Fibroblast of skin of left biceps (primary cell): ENCODE measurements at places on chromosomes 3 and 15.

- no peak for DNase-seq
Observed at GRCh38 chr15:70702584-70702983, 60.8 kb downstream of the UACA start.

DNA sequence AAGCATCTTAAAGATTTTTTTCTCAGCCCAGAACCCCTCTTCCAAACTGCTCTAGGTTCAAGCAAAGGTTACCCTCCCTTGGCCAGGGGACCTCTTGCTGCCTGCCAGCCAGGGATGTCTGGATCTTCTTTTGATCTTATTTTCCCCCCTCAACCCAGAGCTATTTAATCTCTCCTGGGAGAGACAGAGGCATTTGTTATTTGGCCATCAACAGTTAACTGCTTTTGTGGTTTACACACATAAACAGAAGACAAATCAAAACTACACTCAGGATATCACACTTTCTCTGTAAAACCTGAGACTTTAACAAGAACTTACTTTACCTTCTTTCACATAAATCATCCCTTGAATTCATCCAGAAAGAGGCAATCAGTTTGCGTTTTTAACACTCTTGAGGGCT lies 272.5 kb downstream of the THSD4 start:
- no peak for DNase-seq

DNA sequence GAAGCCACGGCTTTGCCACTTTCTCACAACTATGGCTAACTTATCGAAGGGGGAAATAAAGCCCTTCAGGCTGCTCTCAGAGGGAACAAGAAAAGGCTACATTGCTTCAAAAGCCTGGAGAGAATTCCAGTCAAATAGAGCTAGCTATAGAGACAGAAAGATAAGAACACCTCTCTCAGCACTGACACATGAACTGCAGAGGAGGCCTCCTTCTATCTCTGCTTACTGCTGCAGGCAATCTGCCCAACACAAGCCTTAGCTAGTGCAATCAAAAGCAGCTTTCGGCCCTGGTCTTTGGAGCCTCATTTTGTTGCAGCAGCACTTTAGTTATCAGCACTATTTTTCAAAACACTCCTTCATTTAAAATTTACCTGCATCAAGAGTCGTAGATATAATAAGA lies 118.4 kb upstream of the ROBO1 start:
- no peak for DNase-seq

DNA sequence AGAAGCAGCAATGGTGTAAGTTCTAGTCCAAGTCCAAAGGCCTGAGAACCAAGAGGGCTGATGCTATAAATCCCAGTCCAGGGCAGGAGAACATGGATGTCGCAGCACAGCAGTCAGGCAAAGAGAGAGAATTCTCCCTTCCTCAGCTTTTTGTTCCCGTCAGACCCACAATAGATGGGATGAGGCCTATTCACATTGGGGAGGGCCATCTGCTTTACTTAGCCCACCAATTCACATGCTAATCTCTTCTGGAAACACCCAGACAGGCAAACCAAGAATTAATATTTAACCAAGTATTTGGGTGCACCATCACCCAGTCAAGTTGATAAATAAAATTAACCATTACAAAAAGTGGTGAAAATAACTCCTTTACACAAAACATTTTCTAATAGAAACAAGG lies 511.7 kb upstream of the UBE2E2 start:
- DNase-seq: no peak

DNA sequence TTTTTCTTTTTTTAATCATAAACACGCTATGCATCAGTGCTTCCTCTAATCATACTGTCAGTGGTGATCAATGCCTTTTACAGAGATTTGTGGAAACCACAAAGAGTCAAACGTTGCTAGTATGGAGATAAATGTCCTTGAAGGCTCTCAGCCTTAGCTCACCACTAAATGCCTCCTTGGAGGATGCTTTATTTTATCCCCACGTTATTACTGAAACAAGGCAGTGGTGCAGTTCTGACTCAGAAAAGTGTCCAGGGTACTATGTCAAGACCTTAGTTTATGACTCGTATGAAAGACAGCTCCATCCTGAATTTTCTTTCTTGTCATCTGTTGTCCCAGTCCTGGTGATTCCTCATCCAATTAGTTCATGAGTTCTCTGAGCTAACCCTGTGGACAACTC lies 1146.7 kb downstream of the IGSF11 start:
- peak; percentile 26 for DNase-seq

GRCh38 chr3:124639406-124640237 lies 90.6 kb upstream of the UMPS start:
- no peak for DNase-seq

DNA sequence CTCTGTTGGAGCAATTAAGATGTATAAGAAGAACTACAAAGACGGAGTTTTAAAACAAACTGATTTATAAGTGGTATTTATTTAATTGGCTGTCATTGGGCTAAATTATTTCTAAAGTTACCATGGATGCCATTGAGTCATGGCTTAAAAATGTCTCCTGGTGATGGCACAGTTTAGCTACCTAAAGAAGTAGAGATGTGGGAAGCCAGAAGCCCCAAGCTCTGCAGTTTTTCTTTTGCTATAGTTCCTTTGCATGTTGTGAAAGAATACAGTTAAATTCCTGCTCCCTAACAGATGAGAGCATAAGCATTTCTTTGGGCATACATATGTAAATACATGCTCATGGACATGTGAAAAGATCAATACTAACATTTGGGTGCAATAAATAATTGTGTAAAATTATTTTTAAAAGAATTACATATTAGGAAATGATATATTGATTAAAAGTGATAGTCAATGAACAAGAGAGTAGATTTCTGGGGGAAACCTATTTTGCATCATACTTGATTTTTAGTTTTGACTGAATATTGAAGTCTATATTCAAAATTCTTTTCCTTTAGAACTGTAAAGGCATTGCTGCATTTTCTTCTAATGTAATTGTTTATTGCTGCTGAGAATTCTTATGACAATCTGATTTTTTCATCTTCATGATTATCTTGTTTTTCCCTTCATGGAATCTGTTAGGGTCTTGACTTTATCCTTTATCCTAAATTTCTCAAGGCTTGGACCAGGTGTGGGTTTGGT lies 2.1 kb downstream of the OPA1 start:
- DNase-seq: no peak

DNA sequence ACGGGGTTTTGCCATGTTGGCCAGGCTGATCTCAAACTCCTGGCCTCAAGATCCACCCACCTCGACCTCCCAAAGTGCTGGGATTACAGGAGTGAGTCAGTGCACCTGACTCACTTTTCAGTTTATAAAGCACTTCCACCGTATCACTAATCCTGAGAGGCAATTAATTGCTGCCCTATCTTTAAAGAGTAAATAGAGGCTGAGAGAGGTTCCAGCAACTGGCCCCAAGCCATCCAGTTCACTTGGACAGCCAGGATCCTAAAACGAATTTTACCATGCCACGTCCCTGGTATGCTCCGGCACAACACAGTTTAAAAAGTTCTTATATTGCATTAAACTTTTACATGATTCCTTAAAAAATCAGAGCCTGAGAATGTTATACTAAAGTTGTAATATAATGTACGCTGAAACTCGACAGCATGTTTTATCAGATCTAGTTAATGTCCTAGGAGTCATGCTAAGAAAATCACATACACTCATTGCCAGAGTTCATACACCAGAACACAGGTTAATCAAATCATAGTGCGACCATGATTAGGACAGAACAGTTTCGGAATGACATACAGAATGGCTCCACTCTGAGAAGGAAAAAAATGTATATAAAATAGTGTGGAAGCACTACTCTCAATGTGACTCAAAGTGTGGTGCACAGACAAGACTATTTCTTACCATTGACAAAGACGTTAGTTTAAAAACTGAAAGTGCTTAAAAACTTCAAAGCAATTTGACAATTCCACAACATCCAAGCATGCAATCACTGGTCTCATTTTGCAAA lies 125.4 kb downstream of the ULK4 start:
- DNase-seq: no peak

- peak; percentile 80 for DNase-seq
Observed at GRCh38 chr3:57803647-57804081, 47.6 kb downstream of the SLMAP start.

DNA sequence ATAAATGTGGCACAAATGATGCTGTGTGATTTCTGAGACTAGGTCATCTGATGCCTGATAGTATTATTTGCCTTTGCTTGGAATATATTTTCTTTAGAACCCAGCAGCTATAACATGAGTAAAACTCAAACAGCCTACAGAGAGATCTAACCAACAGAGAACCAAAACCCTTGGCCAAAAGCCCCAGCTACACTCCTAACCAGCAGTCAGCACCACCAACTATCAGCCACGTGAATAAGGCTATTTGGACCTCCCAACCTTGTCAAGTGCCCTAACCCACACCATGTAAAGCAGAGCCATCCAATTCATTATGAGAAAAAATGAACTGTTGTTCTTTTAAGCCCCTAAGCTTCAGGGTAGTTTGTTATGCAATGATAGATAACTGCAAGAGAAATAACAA lies 114.6 kb upstream of the MELTF start:
- DNase-seq: no peak

- no peak for DNase-seq
Observed at GRCh38 chr3:183774631-183775030, 50.7 kb downstream of the MAP6D1 start.

DNA sequence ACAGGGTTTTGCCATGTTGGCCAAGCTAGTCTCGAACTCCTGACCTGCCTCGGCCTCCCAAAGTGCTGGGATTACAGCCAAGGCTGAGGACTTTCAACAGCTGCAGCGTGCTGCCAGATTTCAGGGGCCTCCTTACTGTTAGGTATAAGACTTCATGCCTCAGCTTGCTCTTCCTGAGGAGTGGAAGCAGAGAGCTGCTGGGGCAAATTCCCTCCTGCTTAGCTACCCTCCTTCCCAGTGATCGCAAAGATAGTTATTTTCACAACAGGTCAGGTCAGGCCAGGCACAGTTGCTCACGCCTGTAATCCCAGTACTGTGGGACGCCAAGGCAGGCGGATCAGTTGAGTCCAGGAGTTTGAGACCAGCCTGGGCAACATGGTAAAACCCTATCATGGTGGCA lies 2.6 kb upstream of the CPNE9 start:
- no peak for DNase-seq

DNA sequence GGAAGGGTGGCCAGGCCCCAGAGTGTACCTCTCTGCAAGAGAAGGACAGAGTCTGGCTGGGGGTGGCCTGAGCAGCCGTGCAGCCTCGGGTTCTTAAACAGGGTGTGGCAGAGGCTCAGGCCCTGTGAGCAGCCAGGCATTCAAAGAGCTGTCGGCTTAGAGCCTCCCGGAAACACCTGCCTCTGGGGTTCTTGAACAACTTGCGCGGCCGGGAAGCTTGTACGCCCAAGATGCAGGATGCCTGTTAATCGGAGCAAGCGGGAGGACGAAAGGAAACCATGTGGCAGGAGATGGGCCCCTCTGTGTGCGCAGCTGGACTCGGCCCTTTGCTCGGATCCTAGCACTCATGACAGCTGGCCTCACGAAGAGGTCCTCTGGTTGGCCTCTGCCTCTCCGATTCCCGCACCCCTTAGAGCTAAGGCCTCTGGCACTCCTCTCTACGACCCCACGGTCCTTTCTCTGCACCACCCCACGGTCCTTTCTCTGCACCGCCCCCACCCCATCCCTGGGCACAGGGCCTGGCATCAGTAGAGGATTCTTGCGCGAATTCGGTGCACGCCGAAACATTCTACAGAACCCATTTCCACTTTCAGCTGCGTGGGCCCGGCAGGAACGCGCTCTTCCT lies 23.9 kb upstream of the TXNRD3 start:
- DNase-seq: no peak

DNA sequence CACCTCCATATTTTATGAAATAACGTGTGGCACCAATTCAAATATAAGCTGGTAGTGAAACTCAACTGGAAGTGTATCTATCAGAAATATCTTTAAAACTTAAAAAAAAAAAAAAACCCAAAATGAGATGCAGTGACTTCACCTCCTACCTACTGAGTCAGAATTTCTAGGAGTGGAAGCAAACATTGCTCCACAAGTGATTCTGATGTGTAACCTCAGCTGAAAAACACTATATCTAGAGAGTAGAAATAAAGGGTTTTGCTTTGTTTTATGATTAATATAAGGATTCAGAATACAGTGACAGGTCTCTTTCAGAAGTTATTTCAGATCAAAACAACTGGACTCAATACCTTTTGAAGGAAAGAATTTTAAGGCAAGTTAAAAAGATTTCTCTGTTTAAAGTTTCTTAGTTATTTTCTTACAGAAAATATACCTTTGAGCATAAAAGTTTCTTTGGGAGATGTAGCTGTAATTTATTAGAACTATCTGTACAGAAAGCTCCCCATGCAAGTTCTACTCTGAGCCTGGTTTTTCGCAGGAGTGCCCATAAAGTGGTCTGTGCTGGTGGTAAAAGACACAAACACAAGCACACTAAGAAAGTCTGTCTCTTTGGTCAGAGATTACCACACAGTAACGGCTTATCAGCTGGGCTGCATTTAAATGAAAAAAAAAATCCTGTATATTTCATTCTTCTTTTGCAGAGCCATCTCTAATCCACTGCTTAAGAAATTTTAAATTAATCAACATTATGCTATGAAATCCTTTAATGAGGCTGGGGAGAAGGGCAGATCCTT lies 59.9 kb upstream of the PPIB start:
- no peak for DNase-seq

GRCh38 chr3:189455009-189455408 lies 176.2 kb upstream of the TP63 start:
- no peak for DNase-seq

- DNase-seq: no peak
Observed at GRCh38 chr15:76913737-76914136, 8.6 kb upstream of the SCAPER start.
